Globus pallidus (tissue), 1 donor: ENCODE measurements at places on chromosomes 5 and 9.

DNA sequence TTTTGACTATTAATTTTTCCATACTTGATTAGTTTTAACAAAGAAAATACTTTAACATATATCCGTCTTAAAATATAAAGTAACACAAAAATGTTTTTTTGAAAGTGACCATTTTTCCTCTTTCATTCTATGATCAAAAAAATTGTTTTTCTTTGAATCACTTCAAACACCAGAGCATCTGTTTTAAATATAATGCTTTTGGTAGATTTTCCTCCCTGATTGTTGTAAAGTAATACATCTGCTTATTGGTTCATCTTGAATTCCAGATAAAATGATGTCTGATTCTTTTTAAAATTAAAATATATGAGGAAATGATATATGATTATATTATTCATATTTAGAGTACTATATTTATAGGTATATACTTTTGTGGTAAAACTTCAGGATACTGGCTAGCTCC, 76.2 kb upstream of the LPAR1 start:
- DNase-seq, result no peak

DNA sequence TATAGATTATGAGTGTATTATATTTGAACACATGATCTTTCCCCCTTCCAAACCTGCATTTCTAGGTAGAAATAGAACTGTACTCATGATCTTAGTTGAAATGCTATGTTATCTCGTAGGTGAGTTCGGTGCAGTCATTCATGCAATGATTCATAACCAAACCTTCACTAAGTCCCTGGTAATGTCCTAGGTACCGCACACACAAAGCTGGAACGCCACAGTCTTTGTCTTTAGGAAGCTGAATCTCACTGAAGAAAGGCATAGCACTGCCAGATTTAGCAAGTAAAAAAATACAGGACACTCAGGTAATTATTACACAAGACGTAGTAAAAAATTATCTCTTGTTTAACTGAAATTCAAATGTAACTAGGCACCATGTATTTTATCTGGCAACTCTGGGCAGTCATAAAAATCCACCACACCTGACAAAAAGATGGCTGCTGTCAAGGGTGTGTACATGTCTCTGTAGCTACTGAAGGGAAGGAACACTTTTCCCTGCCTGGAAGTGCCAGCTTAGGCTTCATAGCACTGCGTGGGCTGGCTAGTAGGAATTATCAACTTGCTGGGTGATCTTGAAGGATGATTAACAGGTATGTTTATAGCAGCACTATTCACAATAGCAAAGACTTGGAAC, 28.0 kb upstream of the TXN start:
- no peak for DNase-seq

GRCh38 chr9:105295201-105295550, 50.7 kb downstream of the SLC44A1 start:
- DNase-seq, result no peak

GRCh38 chr5:137205231-137206027, 293.7 kb downstream of the SPOCK1 start:
- no peak for DNase-seq

DNA sequence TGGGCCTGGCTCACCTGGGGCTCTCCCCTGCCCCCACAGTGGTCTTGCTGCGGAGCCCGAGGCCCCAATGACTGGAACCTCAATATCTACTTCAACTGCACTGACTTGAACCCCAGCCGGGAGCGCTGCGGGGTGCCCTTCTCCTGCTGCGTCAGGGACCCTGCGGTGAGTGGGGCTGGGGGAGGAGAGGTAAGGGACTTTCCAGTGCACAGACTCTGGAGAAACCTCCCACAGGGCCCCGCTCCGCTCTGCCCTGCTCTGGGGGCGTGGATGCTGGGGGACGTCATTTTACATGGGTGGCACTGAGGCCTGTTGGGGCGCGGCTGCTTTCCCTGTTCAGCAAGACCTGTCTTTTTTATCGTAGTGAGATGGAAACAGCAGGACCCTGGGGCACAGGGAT, 7.6 kb downstream of the TSPAN17 start:
- no peak for DNase-seq

DNA sequence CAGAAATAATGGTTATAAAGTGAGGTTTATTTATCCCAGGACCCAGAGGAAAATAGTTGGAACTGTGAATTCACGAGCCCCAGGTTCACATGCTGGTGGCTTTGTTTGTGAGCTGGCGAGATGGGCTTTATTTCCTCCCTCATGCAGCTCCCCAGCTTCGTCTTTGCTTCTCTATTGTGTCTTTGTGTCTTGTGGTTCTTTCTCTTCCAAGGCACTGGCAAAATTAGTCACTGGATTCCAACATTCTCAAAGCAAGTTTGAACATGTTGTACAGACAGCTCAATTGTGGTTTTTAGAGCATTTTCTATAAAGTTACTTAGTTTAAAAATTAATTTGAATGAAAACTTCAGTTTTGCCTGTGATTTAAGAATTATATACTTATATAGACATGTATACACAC, 7.2 kb downstream of the NDUFS6 start:
- DNase-seq, result no peak

- DNase-seq, result no peak
Measured at GRCh38 chr9:132301521-132301920, 53.3 kb downstream of the SETX start.

GRCh38 chr5:125575171-125575890, 828.9 kb upstream of the ZNF608 start:
- DNase-seq, result peak; percentile 32

DNA sequence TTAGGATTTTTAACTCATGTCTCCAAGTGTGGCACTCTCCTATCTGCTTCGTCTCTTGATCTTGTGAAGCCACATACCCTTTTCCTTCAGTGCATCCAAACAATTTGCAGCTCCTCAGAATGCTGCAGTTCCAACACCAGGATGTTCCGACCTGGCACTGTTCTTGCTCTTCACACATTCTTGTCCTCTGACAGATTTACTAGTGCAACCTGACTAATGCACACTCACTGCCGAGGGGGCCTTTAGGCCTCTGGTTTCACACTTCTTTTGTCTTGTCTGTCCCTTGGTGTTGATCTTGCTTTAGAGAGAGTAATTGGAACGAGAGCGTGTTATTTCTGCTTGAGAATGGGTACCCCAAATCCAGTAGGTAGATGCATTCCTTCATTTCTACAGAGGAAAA, 15.0 kb downstream of the ARHGAP26 start:
- DNase-seq, result no peak

- DNase-seq, result no peak
Measured at GRCh38 chr9:134989206-134990065, 71.7 kb upstream of the FCN1 start.

- DNase-seq, result no peak
Measured at GRCh38 chr9:134053941-134054761, 13.7 kb downstream of the BRD3 start.

GRCh38 chr9:74333384-74334032, 163.6 kb upstream of the RORB start:
- DNase-seq, result no peak

GRCh38 chr9:86531273-86531970, 177.2 kb upstream of the TUT7 start:
- no peak for DNase-seq

GRCh38 chr9:79583952-79584654, 12.3 kb downstream of the TLE4 start:
- DNase-seq, result no peak

- DNase-seq, result no peak
Measured at GRCh38 chr5:176559683-176560082, 10.5 kb downstream of the CDHR2 start.

DNA sequence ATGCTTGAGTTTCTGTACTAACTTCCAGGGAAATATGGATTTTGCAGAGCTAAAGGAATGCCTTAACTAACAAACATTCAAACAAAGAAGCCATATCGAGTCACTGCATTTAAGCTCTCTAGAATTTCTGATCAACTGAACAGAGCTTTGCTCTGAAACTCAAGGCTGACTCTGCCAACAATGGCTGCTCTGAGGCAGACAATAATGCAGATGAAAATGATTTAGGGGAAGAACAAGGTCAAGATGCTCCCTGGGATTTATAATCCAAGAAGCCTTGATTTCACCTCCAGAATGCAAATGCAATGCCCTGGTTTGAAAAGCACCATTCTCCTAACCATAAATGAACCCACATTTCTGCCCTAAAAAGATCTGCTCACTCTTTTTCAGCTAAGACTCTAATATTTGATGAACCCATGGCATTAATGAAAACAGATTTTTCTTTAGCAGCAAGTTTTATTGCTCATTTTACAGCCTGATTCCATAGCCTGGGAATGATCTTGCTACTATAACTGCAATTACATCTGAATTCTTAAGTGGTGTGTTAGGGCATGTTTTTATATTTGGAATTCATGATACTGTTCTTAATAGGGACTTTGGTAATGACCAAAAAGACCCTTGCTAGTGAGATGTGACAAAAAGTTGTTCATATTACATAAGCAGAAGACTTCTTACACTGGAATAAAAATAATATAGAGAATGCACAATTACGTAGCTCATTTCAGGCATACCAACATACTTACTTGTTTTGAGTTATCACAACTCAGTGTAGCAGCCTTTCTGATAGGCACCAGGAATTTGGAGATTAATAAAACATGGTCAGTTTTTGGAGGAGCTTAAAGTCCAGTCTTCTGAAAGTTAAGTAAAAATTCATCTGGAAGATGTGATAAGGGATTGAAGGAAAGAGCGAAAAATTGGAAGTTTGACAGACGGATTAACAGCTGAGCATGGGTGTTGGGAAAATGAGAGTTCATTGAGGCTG, 169.4 kb downstream of the TRPM3 start:
- no peak for DNase-seq

- peak; percentile 56 for DNase-seq
Measured at GRCh38 chr5:135400866-135401265, 1.8 kb upstream of the MACROH2A1 start.

- DNase-seq, result peak; percentile 53
Measured at GRCh38 chr9:136327304-136327974, at the start of gene GPSM1. TSS of gene GPSM1 (plus strand) at chr9:136327539. CDS start at chr9:136327696, 157 bp downstream.
